ENCODE measurements at places on chromosomes 5 and 9.

- DNase-seq: no peak
These were observed 59.5 kb upstream of the MEGF10 start for GRCh38 chr5:127231118-127231517.

- DNase-seq: no peak
These were observed 251.0 kb downstream of the SH3GL2 start for GRCh38 chr9:17829812-17830385.

GRCh38 chr9:35757226-35757891 is 3.3 kb upstream of the MSMP start:
- DNase-seq: peak; percentile 84

- DNase-seq: no peak
These were observed 8.0 kb downstream of the GLIPR2 start for GRCh38 chr9:36144309-36145232.

GRCh38 chr9:111431684-111432083 is 52.5 kb downstream of the ECPAS start:
- no peak for DNase-seq

DNA sequence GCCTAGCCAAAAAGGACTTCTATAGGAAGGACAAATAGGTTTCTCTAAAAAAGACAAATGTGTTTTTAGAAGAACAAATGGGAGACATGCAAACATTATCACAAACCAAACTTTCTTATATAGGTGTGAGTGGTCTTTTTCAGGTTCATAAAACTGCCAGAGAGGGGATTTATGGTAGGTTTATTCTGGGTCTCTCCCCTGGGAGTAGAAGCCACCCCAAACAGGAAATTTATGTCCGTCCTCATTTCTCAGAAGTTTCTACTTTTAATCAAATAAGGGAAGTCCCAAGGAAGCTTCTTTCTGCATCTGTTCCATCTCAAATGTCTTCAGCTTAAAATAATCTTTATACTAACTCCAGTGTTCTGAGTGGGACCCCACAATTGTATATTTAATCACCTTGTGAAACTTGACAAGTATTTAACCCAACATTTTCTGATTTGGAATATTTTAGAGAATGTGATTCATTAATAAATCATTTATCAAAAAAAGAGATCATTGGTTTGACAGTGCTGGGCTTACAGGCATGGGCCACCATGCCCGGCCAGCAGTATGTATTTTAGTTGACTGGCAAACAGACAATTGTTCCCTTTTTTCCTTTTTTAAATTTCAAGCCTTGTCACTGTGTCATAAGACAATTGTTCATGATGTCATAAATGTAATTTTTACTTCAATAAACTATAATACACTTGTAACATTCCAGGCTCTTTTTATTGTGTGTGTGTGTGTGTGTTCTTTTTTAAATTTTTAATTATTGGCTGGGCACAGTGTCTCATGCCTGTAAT is 44.6 kb upstream of the GLDC start:
- no peak for DNase-seq

DNA sequence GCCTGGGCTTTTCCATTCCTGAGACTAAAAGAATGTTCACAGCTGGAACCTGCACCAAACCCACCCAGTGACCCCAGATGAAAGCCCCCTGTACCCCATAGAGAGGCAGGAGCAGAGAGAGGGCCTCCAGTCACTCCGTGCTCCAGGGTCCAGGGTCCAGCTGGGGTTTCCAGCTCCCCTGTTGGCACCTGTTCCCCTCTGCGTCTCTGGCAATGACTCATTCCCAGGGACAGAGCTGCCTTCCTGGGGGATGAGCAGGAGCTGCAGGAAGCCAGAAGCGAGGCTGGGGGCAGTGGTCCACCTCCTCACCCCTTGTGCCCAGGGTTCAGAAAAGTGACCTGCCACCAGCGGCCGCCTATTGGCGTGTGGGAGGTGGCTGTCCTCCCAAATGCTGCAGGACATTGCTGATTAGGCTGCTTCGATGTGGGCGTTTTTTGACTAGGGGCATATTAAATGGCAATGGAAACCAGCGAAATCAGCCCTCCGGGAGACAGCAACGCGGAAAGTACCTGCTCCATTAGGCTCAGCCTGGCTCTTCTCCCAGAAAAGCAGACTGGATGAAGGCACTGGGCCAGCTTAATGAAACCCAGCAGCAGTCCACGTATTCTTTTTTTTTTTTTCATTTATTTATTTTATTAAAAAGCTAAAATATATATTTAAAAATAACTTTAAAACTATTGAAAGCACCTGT is 97.4 kb downstream of the DAP start:
- no peak for DNase-seq

GRCh38 chr9:107043886-107044285 is 180.9 kb downstream of the ZNF462 start:
- no peak for DNase-seq

DNA sequence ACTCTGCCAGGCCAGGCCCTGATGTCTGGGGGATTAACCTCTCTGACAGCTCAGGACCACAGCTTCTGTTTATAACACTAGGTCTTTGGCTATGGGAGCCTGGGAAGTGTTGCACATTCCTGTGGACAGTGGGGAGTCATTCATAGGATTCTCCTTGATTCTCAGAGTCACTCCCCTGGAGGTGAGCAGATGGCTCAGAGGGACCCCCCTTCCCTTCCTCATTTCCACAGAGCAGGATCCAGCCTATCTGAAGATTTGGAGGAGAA is 60.2 kb downstream of the NRG2 start:
- DNase-seq: no peak

GRCh38 chr5:147481874-147482705 is 27.8 kb downstream of the DPYSL3 start:
- no peak for DNase-seq

DNA sequence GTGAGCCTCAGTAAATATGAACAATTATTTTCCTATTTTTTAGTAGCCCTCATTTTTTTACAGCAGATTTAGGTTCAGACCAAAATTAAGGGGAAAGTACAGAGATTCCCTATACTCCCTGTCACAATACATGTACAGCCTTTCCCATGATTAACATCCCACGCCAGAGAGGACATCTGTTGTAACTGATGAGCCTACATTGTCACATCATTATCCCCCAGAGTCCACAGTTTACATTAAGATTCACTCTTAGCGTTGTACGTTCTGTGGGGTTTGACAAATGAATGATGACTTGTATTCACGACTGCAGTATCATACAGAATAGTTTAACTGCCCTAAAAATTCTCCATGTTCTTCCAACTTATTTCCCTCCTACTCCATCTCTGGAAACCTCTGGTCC is 262.3 kb upstream of the MSX2 start:
- DNase-seq: no peak

Data from H1 (cell line).